ENCODE measurements at places on chromosomes 12 and 14.

DNA sequence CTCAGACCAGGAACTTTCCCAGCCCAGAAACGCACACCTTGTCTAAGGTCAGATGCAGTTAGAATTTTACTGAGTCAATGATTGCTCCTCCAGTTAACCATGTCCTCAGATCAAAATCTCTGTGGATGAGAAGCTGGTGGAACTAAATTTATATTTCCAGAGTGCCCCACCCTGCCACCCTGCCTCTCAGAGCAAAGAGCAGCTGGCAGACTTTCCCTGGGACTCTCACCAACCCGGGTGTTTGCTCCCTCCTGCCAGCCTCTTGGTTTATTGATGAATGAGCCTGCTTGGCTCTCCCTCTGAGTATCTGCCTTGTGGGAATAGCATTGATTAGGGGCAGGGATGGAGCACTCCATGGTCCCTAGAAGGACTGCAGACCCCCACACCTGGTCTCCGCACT lies 5.9 kb upstream of the KRT1 start:
- DNase-seq, result no peak

DNA sequence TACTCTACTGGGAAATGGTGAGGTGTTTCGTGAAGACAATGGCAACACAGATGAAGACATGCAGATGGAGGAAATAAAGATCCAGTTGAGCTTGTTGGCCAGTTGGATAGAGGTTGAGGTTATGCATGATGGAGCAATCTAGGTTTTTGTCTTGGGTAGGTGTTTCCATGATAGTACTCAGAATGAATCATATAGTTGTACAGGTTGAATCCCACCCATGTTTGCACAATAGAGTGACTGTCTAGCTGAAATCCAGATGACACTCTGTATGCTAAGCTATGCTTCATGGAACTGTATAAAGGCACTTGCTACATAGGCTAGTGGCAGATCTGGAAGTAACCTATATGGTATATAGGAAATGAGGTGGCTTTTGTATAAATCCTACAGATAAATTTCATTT lies 264.9 kb downstream of the NAV3 start:
- no peak for DNase-seq

DNA sequence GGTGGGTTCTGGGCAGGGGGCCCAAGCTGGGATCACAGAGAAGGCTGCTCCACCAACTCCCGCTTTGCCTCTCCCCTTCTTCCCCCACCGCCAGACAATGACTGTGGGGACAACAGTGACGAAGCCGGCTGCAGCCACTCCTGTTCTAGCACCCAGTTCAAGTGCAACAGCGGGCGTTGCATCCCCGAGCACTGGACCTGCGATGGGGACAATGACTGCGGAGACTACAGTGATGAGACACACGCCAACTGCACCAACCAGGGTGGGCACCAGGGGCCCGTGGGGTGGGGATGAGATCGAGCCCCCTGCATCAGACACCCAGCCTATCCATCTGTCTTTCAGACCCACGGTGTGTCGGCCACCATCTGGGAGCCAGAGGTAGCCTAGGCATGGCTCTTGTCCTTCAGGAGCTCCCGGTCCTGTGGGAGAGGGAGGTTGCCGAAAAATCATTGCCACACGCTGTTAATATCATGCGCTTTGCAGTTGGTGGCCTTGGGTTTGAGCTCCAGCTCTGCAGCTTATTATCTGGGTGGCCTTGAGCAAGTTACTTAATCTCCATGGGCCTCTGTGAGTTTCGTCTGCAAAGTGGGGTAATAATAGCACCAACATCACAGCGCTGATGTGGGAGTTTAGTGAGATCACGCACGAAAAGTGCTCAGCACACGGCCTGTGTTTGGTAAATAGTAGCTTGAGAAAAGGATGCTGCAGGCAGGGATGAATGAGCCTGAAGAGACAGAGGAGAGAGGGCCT lies 21.8 kb upstream of the LRP1-AS start:
- DNase-seq, result no peak

DNA sequence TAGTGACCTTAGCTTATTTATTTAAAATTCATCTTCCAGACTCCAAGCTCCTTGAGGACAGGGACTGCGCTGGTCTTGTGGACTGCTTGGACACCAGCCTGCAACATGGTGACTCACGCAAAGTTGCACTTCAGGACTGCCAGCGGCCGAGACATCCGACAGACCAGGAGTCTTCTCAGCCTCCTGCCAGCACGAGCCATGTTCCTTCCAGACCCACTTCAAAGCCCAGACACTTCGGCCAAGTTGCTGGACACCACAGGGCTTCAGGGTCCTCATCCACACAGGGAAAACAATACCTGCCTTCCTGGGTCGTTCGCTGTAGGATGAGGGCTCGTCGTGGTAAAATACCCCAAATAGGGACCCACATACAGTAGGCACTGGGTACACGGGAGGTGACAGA lies 88.7 kb downstream of the BCL11B start:
- no peak for DNase-seq

DNA sequence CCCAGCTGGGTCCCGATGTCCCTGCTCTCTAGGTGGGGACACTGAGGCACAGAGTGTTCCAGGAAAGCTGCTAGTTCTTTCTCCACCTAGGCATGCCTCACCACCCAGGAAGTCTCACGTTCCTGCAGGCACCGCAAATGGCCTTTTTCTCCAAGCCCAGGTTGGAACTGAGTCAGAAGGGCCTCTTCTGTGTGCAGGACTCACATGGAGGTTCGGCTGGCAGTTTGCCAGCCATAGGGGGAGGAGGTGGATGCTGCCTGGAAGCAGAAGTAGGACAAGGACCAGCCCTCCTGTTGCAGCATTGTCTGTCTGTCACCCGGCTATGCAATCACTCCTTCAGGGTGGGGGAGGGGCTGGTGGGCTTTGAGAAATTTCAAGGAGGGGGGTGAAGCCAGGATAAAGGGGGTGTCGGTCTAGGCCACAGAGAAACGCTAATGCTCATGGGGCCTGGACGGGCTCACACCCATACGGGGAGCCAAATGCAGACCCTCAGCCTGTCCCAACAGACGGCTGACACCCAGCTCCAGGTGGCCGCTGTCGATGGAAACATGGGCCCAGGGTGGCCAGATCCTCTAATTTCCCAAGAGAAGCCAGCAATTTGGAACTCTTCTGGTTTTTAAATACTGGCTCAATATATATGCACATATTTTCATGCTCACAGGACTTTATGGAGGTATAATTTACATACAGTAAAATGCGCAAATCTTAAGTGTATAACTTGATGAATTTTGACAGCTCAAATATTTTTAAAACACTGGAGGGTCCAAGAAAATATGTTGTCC lies 120.5 kb downstream of the PHETA1 start:
- no peak for DNase-seq
